ENCODE measurements at places on chromosomes 6 and 20.
A peak's percentile ranks its signal among the peaks of the same experiment; 100 is the strongest.

DNA sequence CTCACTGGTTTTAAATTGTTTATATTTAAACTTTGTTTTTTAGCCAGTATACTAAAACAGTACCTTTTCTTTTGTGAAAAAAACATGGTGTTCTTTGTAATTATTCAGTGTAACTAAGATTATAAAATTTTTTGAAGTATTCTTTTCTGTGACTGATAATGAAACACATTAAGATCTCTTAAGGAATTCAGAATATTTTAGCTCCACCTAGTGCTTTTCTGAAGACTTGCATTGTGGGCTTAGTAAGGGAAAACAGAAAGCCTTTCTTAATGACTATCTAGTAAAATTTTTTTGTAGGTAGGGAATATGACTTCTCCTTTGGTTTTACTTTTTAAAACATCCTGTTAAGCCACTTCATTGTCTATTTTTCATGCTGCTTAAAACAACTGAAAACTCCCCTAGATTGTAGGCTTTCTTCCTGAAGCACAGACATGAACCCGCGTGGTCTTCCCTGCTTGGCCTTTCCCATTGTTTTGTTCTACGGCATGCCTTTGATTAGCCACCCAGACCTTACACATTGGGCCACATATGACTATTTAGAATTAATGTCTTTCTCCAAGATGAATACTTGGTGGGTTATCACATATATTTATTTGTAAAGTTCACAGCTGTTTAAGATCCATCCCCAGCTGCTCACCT, 72.1 kb downstream of the AFDN start:
- peak; percentile 28 for DNase-seq

- no peak for DNase-seq
Observed at GRCh38 chr6:134593887-134594286, 276.0 kb upstream of the SGK1 start.

DNA sequence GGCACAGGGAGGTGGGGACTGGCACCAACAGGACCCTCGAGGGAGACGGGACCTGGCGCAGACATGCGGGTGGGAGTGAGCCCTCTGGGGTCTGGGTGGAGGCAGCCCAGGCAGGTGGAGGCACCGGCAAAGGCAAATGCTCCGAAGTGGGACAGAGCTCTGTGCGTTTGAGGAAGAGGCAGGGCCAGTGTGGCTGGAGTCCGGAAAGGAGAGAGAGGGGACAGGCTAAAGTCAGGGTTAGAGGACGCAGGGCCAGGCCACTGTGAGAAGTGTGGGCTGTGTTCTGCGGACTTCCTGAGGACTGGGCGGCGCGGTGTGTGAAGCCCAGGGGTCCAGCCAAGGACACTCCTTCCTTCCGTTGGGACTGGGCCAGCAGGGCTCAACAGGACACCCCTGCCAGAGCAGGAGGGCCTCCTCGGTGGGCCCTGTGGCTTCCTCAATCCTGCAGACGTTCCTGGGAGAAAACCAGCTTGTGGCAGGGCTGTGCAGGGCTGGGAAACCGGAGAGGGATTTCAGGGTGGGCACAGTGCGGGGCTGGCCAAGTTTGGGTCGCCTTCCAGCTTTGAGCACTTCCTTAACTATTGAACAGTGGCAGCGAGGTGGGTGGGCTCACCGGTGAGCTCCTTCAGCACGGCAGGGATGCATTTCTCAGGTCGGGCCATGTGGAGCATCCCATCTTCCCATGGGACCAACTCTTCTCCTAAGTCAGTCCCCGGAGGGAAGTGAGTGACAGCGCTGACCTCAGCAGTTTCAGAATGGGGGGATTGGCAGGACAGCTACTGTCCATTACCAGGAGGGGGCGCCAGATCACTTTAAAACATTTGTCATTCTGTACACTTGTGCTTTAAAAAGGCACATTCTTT, 22.5 kb downstream of the MOCS3 start:
- DNase-seq, result peak; percentile 61

DNA sequence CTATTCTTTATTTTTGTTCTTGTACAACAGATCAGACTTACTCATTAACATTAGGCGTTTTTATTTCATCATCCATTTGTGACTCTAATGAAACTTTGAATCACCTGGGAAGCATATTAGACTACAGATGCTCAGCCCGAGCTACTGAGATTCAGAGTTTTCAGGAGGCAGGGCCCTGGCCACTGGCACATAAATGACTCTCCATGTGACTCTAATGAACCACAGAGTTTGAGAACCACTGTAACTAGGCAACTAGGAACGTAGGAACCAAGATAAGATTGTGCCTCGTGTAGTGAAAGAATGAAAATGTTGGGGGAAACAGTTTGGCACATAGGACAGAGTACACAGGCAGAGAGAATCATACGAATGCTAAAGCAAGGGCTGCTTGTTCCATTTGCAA, 405.9 kb upstream of the BTBD3 start:
- DNase-seq, result no peak

DNA sequence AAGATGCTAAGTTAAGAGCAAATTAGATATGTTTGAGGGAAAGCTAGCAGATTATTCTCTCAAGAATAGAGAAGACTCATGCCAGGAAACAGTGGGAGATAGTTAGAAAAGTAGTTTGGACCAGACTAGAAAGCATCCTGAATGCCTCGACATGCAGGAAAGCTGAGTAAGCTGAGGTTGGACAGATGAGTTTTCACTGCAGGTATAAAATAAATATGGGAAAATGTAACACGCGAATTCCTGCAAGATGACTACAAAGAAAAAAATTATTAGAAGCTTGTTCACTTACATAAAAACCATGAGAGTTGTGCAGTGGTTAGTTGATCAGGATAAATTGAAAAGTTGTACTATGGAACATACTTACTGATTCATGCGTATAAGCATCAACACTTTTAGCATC, 484.2 kb upstream of the MANEA start:
- no peak for DNase-seq

DNA sequence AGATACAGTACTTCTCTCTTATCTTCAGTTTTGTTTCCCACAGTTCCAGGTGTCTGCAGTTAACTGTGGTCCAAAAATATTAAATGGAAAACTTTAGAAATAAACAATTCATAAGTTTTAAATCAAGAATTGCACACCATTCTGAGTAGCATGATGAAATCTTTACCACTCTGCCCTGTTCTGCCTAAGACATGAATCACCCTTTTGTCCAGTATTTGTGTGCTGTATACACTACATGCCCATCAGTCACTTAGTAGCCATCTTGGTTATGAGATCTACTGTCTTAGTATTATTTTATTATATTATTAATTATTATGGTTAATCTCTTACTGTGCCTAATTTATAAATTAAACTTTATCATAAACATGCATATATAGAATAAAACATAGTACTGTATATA, 279.0 kb downstream of the OGFRL1 start:
- no peak for DNase-seq

GRCh38 chr20:38945012-38945411, 17.1 kb upstream of the DHX35 start:
- no peak for DNase-seq

GRCh38 chr20:58660855-58661597, 9.9 kb downstream of the STX16 start:
- peak; percentile 47 for DNase-seq

GRCh38 chr20:42173440-42173839, 555.3 kb upstream of the CHD6 start:
- no peak for DNase-seq

DNA sequence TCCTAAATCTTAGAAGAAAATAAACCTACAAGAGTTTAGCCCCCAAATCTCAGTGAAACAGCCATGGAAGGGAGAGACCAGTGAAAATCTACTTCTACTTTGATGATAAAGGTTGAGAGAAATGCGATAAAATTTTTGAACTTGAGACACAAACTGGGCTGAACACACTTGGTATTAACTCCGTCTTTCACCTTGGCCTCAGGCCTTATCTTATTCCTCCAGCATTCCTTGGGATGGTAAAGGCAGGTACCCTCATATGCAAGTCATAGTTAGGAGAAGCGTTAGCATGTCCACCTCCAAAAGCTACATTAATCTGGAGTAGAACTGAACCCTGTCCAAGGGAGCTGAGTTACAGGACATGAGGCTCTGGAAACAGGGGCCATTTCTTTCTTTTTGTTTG, 1.2 kb upstream of the SPTLC3 start:
- DNase-seq, result no peak

DNA sequence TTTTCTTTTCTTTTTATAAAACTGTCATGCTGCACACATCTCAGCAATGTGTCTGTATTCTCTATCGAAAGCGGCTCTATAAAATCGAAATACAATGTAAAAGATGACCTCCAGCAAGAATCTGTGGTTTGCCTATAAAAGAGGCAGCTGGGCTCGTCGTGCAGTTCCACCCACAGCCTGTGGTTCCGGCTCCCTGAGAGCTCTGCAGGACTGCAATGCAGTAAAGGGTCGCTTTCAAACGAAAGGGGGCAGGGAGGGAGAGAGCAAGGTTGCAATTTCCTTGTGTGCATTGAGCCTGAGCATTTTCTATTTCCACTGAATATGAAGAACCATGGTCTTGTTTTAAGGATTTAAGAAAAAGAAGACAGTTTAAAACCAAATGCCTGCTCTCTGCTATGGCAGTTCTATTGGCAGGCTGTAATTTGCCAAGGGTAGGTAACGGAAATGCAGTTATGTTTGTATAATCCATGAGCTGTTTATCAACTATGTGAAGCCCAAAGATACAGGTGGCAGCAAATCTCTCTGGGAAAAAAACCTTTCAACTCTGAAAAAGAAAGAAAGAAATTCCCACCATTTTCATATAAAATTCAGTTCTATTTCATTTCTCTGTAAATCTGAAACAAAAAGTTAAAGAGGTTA, 236.5 kb downstream of the HACE1 start:
- no peak for DNase-seq

- DNase-seq, result no peak
Observed at GRCh38 chr20:61193164-61193563, 58.9 kb upstream of the CDH4 start.

DNA sequence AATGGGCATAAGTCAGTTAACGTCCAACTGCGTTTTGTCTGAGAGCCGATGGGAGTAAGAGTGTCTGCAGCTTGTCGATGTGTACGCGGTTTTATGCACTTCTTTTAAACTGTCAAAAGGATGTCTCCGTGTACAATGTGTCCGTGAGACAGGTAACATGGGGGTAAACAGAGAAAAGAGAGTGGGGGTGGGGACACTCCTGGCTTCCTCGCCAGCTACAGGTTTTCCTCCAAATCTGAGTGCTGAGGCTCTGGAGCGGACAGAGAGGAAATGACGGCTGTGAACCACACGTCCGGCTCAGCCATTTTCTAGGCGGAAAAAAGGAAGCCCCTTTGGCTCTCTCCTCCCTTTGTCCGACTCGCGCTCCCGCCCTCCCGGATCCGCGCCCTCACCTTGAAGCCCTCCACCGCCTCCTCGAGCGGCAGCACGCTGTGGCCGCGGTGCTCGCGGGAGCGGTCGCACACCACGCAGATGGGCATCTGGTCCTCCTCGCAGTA, 916 bp downstream of the TRIM27 start:
- DNase-seq, result peak; percentile 35

- no peak for DNase-seq
Observed at GRCh38 chr6:33583591-33584155, 3.6 kb upstream of the BAK1 start.

DNA sequence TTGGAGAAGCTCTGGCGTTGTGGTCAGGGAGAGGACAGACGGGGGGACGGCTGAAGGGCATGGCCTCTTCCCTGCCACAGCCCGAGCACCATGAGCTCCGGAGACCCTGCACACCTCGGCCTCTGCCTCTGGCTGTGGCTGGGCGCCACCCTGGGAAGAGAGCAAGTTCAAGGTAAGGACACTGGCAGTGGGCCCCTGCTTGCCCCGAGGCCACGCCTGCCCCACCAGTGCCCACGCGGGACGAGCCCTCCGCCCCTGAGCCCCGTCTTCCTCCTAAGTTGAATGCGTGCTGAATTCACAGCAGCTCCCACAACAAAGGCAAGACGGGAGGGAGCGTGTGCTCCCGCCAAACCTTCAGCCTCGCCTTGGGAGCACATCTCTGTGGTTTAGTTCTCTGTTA, 2.0 kb downstream of the COL20A1 start:
- no peak for DNase-seq

- no peak for DNase-seq
Observed at GRCh38 chr6:54813892-54814291, 32.7 kb upstream of the FAM83B start.

GRCh38 chr20:58604128-58604881, 46.8 kb upstream of the STX16 start:
- no peak for DNase-seq

DNA sequence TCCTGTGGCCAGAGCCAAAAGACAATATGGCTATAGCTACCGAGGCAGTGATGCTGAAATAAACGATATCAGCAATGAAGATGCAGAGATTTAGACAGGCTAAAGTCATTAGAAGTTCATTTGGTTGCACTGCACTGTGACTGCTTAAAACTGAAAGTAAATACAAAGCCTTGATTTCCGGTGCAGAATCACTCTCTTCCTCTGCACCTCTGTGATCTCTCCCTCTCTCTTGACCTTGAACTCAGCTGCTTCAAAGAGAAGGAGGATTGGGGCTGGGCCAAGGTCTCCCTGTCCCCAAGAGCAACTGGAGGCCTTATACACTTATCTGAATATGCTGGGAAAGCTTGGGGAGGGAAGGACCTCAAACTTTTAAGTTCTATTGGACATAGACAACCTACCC, 34.6 kb upstream of the SPACA1 start:
- peak; percentile 19 for DNase-seq

DNA sequence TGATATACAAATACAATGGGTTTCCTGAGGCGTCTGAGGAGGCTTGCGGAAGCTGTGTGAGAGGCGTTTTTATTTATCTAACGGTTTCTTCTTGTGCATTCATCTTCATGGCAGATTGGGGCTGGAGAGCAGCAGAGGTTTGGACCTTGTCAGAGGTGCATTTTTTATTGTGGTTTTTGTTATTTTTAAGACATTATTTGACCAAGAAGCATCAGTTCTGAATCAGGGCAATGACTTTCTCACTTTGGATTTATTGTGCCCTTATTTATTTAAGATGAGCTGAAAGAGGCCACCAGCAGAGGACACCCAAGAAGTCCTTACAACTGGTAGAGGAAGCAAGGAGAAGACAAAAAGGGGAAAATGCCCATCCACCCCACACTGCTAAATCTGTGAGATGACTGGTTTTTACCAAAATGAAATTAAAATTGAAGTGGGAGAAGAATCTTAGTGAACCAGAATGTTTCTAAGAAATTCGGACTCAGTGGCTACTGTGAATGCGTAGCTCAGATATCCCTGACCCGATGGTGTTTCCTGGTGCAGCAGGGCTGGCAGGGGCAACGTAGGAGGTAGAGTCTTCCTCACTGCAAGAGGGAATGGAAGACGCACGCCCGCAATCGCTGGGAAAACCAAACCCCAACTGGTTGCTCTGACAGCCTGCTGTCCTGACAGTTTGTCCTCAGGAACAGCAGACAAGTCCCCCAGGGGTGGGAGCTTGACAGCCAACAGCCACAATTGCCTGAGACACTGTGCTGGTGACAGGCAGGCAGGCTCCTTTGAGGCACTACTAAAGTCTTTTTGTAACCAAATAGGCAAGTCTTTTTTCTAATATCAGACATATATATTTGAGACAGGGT, 14.2 kb downstream of the PRR18 start:
- no peak for DNase-seq

DNA sequence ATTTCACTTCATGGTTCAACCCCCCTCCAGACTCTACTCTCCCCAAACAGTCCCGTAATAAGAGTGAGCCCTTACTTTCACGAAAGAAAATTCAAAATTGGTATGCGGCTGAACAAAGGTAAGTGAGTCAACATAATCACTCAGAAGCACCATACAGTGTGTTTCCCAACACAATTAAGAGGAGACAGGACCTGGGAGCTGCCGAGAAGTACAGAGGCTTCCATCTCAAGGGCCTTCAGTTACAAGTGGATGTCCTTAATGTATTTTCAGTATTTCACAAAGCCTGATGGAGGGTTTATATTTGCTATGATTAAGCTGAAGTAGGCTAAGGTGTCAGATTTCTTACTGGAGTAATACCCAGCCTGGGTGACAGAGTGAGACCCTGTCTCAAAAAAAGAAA, 51.1 kb downstream of the MYO6 start:
- no peak for DNase-seq

GRCh38 chr20:56626367-56627121, 2.6 kb upstream of the TFAP2C start:
- DNase-seq, result no peak

Measured in CD4-positive, alpha-beta T cell treated with Interleukin-15 for 4 hours (primary cell).